Activated CD8-positive, alpha-beta memory T cell treated with anti-CD3 and anti-CD28 coated beads for 1 hour (primary cell): ENCODE measurements at places on chromosomes 13 and 19.

- DNase-seq, result no peak
These were observed 351.3 kb downstream of the SLITRK1 start for GRCh38 chr13:83531022-83531421.

DNA sequence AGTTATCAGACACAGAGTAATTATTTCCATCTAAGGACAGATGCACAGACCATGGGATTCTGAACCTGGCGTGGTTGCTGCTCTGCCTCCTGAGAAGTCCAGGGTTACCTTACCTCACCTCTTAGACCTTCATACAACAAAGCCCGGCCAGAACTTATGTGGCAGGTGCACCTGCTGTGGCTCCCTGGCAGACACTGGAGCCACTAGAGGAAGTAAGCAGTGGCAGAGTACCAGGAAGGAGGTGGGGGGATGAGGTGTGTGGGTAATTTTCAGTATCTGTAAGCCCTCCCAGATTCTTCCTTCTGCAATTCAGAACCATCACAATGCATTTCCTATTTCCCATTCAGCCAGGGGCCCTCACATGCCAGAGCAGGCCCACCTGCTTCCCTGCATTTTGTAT is 106.1 kb upstream of the DOCK9 start:
- DNase-seq, result no peak

DNA sequence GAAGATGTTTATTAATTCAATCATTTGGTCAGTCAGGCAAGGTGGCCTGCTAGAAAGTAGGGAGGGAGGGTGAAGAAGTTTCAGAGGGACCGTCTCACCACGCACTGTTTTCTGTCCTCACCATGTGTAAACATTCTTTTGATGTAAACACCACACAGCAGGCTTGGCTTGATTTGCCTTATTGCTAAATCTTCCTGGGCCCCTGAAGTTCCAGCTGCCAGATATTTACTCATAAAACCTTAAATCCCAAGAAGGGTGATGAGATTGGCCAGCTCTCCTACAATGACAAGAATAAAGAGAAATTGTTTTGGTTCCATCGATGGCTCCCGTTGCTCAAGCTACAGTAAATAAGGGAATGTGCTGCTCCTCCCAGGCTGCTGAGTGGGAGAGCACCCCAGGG is 198.2 kb upstream of the TMTC4 start:
- DNase-seq, result no peak

DNA sequence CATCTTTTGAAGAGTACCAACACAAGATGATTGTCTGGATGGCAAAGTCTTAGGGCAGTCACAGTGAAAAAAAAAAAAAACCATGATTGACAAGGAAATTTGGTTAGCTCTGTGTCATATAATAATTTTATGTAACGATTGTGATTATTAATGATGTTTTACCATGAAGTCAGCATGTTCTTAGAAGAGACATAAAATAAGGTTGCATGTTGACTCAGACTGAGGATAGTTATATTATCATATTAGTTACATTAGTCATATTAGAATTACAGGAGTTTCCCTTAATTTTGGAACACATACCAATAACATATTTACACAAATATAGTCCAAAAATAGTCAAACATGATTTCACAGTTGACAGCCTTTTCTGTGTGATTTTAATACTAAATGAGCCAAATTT is 5.7 kb downstream of the ZNF431 start:
- no peak for DNase-seq

- DNase-seq, result peak; percentile 81
These were observed 2.5 kb upstream of the EEF2 start for GRCh38 chr19:3987619-3988371.

- DNase-seq, result no peak
These were observed 197.8 kb downstream of the NALCN start for GRCh38 chr13:101218484-101218883.

DNA sequence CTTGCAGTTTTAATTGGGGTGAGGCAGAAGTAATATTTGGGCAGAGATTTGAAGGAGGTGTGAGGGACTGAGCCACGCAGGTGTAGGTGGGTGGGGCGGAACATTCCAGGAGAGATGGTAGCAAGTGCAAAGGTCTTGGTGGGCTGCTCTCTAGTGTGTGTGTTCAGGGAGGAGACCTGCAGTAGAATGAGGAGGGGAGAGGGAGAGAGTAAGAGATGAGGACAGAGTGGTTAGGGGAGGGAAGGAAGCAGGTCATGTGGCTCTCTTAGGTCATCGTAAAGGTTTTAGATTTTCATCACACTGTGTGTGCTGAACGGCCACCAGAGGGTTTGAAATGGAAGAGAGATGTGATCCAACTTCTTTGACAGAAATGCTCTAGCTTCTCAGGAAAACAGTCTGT is 33.5 kb downstream of the WASF3 start:
- no peak for DNase-seq
